Activated CD4-positive, alpha-beta T cell treated with anti-CD3 and anti-CD28 coated beads, Interleukin-2, amount 50 U/mL, for 1 hour (primary cell): ENCODE measurements at places on chromosomes 1 and 21.

DNA sequence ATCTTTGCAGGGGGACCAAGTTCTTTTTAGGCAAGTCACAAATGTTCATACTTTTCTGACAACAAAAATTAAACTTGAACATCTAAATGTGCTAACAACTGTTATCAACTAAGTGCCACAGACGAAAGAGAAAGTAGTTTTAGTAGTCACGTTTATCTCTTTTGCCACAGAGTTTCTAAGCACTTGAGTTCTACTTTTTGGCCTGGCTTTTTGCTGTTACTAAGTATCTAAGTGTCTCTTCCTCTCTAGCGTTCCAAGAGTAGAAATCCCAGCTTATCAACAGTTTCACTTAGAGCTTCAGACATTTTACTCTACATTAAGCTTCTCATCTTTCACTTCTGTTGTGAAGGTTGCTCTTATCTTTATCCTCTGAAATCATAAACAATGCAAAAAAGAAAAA, 34.2 kb downstream of the GATAD2B start:
- no peak for DNase-seq

- no peak for DNase-seq
These were observed 1531.5 kb upstream of the B3GALT2 start for GRCh38 chr1:194717941-194718340.

DNA sequence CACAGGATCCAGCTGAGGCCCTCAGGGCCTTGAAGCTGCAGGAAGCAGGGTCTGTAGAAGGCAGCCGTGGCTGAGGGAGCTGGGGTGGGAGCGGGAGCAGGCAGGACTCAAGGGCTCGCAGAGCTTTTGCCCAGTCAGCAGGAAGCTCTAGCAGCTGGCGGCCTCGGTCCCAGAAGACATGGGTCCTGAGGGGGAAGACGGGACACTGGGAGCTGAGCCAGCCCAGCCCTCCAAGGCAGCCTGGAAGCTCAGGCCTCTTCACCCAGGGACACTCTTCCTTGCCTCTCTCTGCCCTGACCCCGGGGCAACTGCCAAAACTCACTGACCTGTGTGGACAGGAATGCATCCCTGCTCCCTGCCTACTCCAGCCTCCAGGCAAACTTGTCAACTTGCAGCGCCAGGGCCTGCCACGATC, 8.9 kb downstream of the ADGRB2 start:
- DNase-seq: no peak

- DNase-seq: no peak
These were observed 72.9 kb downstream of the IVNS1ABP start for GRCh38 chr1:185244015-185244747.

- DNase-seq: no peak
These were observed 118.0 kb upstream of the BARHL2 start for GRCh38 chr1:90834886-90835660.

- no peak for DNase-seq
These were observed 5.7 kb downstream of the BCL2L15 start for GRCh38 chr1:113881661-113882060.

DNA sequence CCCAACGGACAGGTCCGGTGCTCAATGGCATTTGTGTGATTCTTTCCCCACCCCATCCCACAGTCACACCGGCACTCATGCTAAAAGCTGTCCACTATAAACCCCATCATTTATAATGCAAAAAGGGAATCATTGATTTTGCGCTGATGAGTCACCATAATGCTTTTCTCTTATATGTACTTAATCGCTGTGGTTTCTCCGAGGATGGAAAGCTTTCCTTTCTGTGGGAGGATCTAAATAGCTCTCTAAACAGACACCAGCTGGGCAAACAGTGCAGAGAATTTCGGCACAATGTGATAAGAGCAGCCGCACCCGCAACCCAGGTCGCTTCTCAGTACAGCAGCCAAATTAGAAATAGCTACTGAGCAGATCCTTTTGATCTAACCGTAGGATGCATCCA, 85.6 kb downstream of the SETD4 start:
- no peak for DNase-seq

- DNase-seq: no peak
These were observed 39.4 kb downstream of the PAFAH2 start for GRCh38 chr1:25958465-25958864.

DNA sequence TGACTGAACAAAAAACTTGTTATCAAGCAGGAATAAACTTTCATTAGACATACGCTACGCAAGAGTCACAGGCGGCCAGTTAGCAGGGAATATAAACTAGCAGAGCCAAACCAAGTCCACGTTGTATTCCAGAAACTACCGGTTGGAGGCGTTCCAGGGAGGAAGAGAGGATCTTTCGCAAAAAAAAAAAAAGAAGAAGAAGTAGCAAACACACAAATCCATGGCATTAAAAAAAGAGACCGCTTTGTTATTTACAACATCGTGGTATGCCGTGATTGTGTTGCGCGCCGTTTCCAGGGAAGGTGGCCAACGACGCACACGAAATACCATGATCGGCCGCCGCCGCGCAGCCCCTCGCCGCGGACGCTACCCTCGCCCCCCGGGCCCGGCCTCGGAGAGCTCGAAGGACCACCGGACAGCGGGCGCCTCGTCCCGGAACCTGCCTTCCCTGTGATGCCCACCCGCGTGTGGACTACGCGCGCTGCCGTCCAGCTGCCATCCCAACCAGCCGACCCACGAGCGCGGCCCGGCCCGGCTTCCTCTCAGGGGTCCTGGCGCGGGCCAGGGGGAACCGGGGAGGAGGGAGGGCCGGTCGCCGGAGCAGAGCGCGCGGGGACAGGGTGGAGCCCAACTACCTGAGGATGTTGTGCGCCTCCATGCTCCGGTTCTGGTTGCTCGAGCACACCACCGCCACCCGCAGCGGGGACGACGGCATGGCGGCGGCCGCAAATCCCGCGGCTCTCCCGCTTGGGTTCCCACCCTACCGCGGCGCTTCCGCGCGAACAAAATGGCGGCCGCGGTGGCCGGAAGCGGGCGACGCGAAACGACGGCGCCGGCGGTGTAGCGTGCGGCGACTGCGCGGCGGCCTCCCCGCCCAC, 581 bp downstream of the SSU72 start:
- peak; percentile 62 for DNase-seq

DNA sequence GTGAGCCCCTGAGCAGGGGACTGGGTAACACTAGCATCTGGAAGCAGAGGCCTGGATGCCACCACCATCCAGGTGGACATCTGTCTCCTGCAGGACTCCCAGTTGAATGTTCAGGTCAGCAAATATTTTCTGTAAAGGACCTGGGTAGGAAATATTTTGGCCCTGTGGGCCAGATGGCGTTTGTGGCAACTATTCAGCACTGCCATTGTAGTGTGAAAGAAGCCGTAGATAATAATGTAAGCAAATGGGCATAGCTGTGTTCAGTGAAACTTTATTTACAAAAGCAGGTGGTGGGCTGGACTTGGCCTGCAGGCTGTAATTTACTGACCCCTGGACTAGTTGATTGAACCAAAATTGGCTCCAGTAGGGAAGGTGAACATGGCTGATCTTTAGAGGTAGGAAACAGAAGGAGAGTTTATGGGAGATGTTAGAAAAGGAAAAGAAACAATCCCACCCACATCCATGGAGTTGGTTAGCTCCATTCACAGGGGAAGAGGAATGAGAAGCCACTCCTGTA, 20.0 kb upstream of the CD101 start:
- DNase-seq: no peak

GRCh38 chr21:41958886-41959563, 5.2 kb upstream of the C2CD2 start:
- DNase-seq: no peak

DNA sequence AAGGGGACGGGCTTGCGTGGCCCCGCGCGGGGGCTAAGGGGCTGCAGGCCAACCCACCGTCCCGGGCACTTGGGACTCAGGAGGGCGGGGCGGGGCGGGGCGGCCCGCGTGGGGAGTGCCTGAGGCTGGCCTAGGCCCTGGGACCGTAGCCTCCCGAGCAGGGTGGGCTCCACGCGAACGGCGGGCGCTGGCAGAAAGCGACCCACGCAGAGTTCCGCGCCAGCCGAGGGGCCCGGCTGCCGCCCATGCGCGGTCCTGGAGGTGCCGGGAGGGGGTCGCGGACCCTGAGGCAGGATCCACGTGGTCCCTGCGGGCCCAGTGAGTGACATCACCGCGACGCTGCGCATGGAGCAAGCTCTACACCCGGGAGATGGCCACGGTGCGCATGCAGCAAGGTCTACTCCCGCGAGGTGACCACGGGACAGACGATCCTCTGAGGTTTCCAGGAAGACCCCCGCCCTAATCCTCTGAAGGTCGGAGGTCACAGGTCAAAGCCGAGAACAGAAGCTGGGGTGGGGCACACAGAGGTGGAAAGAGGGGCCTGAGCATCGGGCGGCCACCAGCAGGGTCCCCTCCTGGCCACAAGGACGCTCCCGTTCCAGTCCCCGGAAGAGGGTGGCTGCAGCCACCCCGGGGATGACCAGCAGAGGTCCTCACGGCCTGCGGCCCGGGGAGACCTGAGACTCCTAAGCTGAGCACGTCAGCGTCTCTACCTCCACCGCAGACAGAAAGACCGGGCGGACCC, 13.5 kb upstream of the SLC19A1 start:
- DNase-seq: peak; percentile 43

- DNase-seq: no peak
These were observed 1.7 kb downstream of the PIP5K1A start for GRCh38 chr1:151199873-151200581.

- peak; percentile 71 for DNase-seq
These were observed 511 bp downstream of the DNTTIP2 start for GRCh38 chr1:93878501-93878888.
